ENCODE measurements at places on chromosomes 6 and 20. TPM values are rescaled to one million over a fixed set of nuclear protein-coding genes. Genes with fewer than 3 reads are reported as not detected.

PRDM13 gene
- polyA plus RNA-seq, result not detected

VWA7 gene
- not detected for polyA plus RNA-seq

LY6G6F gene
- not detected for polyA plus RNA-seq

PRR18 gene
- not detected for polyA plus RNA-seq

ADTRP gene
- not detected for polyA plus RNA-seq

WFDC12 gene
- polyA plus RNA-seq, result not detected

LY6G6D gene
- polyA plus RNA-seq, result not detected

TMEM74B gene
- polyA plus RNA-seq, result not detected

HLA-DPA1 gene
- 3,034 TPM for polyA plus RNA-seq

DSTN gene
- 33.8 TPM for polyA plus RNA-seq

OR2H2 gene
- polyA plus RNA-seq, result not detected

FAM162B gene
- polyA plus RNA-seq, result not detected

BHLHE23 gene
- polyA plus RNA-seq, result not detected

CLPSL2 gene
- polyA plus RNA-seq, result not detected

HLA-DQA2 gene
- polyA plus RNA-seq, result 66.7 TPM

COX4I2 gene
- not detected for polyA plus RNA-seq

XKR7 gene
- not detected for polyA plus RNA-seq

CLVS2 gene
- polyA plus RNA-seq, result not detected

VNN1 gene
- 0.09 TPM for polyA plus RNA-seq

TRIM38 gene
- polyA plus RNA-seq, result 22.3 TPM

CLIC5 gene
- polyA plus RNA-seq, result 0.05 TPM

YIPF3 gene
- polyA plus RNA-seq, result 72.5 TPM

All from naive B cell (primary cell).